Lung (tissue), 17 donors: ENCODE measurements at places on chromosomes 2 and 18. TPM values are rescaled to one million over a fixed set of nuclear protein-coding genes. Genes with fewer than 3 reads are reported as not detected.

DNA sequence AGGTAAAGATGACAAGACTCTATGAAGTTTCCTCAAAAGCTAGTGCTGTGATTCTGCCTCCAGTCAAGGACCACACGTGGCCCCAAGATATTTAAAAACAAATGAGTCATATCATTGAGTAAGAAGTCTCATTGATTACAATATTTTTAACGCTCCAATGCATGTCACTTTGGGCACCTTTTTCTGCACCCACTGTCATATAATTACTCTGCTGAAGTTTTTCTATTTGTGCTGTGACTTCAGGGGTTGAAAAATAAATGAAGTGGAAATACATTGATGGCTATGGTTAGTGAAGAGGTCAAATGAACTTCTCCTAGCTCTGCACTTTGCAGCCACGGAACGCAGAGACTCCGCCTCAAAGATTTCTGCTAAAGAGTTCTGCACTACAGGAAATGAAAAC, 344.3 kb upstream of the KYNU start:
- no peak for DNase-seq

ALK gene
- 0.25 TPM for total RNA-seq

GRCh38 chr2:241413929-241414580, 58.0 kb downstream of the FARP2 start:
- DNase-seq: no peak

GRCh38 chr2:214547931-214548330, 137.1 kb downstream of the VWC2L start:
- no peak for DNase-seq

DNA sequence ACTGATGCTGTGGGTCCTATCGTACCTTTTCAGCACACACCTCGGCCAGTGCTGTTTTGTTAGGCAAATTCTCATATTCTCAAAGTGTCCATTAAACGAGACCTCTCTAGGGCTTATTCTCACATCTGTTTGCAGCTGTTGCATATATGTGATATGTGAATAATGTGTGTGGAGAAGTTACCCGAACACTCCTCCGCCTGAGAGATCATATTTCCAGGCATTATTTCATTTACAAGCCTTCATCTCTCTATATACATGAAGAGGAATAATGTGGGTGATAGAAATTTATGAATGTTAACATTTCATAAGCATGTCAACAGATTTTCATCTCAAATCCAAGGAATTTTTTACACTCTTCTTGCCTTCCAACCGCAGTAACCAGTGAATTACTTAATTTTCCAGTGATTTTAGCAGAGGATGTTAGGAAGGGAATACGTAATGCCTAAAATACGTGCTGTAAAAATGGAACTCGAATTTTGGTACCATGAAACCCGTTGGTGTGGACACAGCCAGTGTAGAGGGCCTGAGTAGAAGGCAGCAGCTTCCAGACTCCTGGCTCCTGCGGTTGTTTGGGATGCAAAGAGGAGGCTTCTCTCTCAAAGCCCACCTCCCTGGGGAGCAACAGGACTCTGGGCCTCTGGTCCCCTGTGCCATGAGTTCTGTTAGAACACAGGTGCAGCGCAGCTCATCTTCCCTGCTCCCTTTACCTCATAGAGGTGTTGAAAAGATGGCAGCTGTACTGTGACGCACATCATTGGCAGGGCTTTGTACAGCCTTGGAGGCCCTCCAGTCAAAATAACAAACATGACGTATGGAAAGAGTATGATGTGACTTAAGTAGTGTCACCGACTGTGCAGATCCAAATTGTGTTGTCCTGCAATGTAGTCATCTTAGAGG, 280.1 kb downstream of the NEDD4L start:
- DNase-seq: peak; percentile 63

- no peak for DNase-seq
Measured at GRCh38 chr2:209682646-209683045, 89.0 kb upstream of the UNC80 start.

AP1S3 gene
- total RNA-seq: 14.2 TPM

- DNase-seq: peak; percentile 89
Measured at GRCh38 chr2:37489041-37489456, 144.6 kb downstream of the QPCT start.

DNA sequence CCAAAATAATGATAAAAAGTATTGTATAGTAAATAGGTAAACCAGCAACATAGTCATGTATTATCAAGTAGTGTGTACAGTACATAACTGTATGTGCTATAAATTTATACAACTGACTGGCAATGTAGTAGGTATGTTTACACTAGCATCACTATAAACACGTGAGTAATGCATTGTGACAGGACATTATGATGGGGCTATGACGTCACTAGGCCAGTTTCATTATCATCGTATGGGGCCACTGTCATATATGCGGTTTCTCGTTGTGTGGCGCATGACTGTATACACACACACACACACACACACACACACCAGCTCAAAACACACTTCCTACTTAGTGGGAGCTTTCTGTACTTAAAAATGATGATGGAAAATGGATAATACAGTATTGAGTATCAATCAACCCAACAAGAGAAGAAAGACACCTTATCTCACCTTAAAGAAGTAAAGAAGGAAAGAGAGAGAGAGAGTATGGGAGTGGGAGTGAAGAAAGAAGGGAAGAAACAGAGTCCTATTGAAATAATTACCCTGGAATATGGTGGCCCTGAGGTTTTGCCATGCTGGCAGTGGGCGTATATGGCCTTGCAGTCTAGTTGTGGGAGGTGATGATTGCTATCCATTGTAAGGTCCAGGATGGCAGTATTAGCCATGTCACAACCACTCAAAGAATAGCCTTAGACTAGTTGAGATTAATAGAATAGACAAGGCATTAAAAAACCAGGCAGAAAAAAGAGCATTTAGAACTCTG, 186.4 kb upstream of the ZNF521 start:
- no peak for DNase-seq

DNA sequence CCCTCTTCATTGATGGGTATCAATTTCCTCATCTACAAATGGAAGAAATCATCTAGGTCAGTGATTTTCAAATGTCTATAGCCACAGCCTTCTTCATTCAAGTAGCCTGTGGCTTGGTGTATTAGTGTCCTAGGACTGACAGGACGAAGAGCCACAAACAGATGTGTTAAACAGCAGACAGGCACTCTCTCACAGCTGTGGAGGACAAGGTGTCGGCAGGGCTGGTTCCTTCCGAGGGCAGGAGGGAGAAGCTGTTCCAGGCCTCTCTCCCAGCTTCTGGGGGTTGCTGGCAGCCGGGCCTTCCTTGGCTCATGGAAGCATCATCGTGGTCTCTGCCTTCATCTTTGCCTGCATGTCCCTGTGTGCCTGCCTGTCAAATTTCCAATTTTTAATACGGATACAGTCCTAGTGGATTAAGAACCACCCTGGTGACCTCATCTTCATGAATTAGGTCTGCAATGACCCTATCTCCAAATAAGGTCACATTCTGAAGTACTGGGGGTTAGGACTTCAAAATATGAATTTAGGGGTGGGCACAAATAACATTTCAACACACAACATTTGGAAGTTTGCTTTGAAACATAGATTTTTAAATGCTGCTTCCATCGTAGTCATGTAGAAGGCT, 86.5 kb downstream of the PTGR3 start:
- DNase-seq: no peak

DNA sequence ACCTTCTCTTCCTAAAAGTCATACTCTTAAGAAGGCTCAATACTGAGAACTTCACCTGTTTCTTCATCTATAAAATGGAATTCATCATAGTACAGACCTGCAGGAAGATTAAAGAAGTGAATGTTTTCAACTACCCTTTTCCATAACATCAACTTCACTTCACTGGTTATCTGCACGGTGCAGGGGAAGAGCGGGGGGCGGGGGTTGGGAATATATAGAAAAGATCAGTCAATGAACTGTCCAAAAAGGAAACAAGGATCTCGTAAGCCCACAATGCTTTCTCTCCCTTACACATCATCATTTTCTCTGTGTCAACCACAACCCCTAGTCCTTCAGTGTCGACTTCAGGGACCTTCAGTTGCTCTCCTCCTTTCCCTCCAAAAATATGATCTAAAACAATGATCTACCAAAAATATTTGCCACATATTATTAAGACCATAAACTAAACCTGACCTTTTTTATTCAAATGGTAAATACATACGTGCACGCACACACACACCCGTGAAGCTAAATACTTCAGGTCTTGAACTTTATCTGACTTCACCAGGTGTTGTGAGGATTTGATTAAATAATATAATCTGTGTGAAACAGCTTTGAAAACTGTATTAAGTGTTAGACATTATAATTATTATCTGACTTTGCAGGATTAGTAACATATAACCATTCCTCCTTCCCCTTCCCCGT, 4.9 kb downstream of the MBOAT2 start:
- no peak for DNase-seq

DNA sequence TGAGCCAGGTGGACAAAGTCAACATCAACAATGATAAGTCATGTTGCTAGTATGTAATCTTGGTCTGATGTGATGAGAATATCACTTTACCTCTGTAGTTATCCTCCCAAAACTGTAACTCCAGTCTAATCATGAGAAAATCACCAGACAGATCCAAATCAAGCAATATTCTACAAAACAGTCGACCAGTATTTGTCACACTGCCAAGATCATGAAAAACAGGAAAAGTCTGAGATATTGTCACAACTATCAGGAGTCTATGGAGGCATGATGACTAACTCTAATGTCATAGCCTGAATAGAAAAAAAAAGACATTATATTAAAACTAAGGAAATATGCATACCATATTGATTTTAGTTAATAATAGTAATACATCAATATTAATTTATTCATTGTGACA, 1883.3 kb upstream of the CELF4 start:
- DNase-seq: no peak

GPR155 gene
- total RNA-seq: 5.7 TPM

DNA sequence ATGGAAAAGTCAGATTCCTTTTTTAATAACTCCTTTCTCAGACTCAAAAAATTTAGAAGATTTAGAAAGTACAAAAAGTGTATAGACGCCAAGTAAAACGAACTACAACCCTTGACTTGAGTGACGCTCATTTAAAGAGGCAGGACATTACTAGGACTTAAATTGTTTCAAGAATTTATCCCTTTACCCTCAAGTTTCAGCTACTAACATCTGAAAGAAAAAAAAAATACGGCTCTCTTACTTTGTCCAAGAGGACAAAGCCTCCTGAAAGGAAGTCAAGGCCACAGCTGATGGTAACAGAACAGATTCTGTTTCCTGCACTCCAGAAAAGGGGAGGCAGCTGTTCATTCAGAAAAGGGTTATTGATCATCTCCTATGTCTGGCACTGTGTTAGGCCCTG, 57.6 kb upstream of the PKDCC start:
- no peak for DNase-seq

GRCh38 chr18:26540043-26540628, 8.2 kb downstream of the KCTD1 start:
- no peak for DNase-seq

- no peak for DNase-seq
Measured at GRCh38 chr2:197576631-197577030, 60.8 kb downstream of the MOB4 start.

DNA sequence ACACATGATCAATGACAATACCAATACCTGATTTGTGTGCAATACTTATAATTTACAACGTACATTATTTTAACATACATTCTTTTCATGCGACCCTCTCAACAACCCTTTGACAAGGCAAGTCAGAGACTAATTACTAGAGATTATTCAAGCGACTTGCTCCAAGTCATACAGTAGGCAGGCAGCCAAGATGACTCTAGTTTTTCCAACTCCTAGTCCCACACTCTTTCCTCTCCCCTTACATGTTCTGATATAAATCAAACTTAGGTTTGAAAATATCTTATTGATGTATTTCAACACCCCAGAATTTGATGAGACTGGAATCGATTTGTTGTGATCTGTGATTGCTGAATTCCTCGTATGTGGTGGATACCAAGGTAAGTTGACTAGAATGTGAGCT, 8.0 kb upstream of the CYP27C1 start:
- no peak for DNase-seq

DNA sequence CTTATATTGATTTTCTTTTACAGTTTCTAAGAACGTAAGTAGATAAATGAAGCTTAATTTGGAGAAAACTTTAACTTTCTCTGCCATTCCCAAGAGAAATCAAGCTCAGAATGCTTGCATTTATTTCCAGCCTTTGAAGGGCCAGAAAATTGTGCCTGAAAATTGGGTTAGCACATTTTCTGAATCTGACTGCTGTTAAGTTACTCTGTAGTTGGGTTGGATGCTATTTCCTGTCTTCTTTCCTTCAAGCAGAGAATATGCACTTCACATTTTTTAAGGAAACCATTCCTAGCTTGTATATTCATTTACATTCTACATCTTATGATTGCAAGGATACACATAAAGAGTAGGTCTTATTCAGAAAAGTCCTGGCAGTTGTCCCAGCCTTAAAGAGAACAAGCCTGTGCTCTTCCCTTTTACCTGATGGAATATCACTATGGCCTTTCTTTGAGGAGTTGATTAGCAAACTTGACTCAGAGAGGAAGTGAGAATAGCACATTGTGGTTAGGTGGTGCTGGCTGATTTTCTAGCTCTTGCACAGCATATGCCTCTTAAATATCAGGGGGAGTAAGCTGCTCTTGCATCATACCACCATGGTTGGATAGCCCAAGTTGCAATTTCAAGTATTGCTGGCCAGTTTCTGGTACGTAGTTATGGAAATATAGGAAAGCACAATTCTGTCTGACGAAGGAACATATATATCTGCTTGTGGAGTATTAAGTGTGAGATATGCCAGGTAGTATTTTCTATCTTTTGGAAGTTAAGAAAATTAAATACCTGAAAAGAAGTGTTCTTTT, 133.7 kb downstream of the COMMD1 start:
- no peak for DNase-seq

GRCh38 chr2:22377268-22377667, 1007.7 kb upstream of the KLHL29 start:
- no peak for DNase-seq

UGT1A3 gene
- not detected for total RNA-seq

GRCh38 chr18:25662272-25662671, 310.3 kb upstream of the ZNF521 start:
- peak; percentile 65 for DNase-seq

- DNase-seq: no peak
Measured at GRCh38 chr18:41371156-41372045, 583.6 kb upstream of the PIK3C3 start.
